ENCODE measurements at places on chromosomes 7 and 10.

DNA sequence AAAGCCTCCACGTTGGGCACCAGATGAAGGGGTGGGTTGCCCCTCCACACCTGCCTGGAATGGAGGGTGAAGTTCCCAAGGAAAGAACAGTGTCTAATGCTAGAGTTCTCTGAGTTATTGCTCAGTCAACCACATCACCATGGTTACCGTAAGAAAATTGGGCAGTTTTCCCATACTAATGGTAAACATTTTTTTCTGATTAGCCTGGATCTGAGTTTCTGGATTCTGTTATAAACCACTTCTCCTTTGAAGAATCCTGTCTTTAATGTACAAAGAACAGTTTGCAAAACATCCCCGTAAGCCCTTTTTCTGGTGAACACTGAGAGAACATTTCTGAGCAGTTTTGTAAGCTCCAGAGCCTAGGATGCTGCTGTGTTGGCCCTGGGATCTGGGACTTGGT lies 45.5 kb downstream of the ABCC2 start:
- H3K4me3 ChIP-seq = no peak overlapping the region
- DNase-seq = no peak
- peaks cover 4% of the 10 kb centered on the region for H3K4me1 ChIP-seq

DNA sequence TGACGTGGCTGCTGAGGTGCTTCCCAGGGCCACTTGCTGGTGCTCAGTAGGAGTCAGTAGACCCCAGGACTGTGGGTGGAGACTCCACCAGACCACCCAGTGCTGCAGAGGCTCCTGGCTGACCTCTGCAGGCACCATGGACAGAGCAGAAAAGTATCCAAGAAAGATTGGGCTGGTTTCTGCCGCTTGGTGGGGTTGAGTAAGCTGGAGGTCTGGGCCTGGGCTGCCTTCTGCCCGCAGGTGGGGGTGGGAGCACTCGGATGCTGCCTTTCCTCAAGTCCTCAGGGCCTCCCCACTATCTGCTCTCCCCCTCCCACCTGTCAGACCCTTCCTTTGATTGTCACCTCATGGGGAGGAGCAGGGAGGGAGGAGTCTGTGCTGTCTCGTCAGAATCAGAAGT lies 91.6 kb downstream of the WDR37 start:
- no peak overlapping the region for H3K27ac ChIP-seq
- DNase-seq = no peak
- peaks cover 9% of the 10 kb centered on the region for H3K27me3 ChIP-seq
- no peak overlapping the region for H3K4me3 ChIP-seq

DNA sequence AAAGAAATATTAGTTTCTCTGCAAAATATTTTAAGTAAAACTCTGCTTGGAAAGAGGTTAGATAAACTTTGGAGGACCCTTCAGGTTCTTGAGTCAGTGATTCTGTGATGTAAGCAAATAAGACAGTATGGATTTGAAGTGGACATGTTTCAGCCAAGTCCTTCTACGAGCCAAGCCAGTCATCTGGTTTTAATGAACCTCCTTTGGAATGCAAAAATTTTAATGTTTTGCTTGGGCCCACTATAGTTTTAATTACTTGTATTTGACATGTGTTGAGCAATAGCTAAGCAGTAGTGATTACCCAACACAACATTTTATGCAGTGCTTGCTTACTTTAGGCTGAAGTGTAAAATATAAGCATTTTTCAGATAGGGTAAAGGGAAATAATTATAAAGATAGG lies 296.3 kb upstream of the SEMA3D start:
- no peaks in the 10 kb centered on the region for H3K27me3 ChIP-seq
- H3K4me3 ChIP-seq = no peak overlapping the region
- no peak overlapping the region for H3K27ac ChIP-seq
- no peaks in the 10 kb centered on the region for H3K4me1 ChIP-seq
- DNase-seq = no peak

- DNase-seq = peak; percentile 43
- H3K27me3 ChIP-seq = no peaks in the 10 kb centered on the region
- peak within 1 kb of the TSS; percentile 98 for H3K27ac ChIP-seq
These were observed at the start of gene GIMAP7 for GRCh38 chr7:150514748-150515222. TSS of gene GIMAP7 (plus strand) at chr7:150514872. CDS start at chr7:150519975, 5,103 bp downstream.

- H3K36me3 ChIP-seq = no peaks in the 10 kb centered on the region
- no peak for DNase-seq
- H3K27ac ChIP-seq = no peak overlapping the region
- no peaks in the 10 kb centered on the region for H3K27me3 ChIP-seq
These were observed 484.6 kb downstream of the RPS24 start for GRCh38 chr10:78518224-78518623.

DNA sequence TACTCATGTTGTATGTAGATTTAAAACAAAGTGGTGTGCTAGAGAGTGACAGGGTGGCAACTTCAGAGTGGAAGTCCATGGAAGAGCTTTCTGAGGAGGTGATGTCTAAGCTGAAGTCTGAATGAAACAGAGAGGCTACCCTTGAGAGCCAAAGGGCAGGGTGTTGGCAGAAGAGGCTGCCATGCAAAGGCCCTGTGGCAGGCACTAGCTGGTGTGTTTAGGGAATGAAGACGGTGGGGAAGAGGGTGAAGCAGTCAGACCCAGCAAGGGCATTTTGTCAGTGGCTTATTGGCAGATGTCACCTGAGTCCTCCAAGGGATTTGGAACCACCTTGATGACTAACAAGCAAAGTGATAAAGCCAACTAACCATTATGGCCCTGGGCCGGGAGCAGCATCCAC lies 3.7 kb upstream of the CAMK2B start:
- peaks cover 7% of the 10 kb centered on the region for H3K4me1 ChIP-seq
- DNase-seq = no peak
- H3K27ac ChIP-seq = no peak overlapping the region
- H3K27me3 ChIP-seq = peaks cover 24% of the 10 kb centered on the region
- no peaks in the 10 kb centered on the region for H3K36me3 ChIP-seq
- H3K4me3 ChIP-seq = no peak overlapping the region

DNA sequence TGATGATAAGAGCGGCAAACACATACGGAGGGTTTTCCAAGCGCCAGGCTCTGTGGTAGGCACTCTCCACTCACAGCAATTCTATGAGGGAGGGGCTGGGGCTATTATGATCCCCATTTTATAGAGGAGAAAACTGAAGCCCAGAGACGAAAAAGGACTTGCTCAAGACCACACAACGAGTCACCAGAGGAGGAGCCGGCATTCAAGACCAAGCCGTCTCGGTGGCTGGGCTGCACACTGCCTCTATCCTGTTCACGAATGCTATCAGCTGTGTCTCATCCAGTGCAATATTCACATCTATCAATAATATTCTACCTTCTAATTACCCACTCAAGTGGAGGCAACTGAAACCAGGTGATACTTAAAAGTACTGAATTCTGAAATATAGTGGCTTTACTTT lies 67.8 kb upstream of the NMT2 start:
- H3K27me3 ChIP-seq = no peaks in the 10 kb centered on the region
- peaks cover 2% of the 10 kb centered on the region for H3K36me3 ChIP-seq
- DNase-seq = no peak
- peaks cover 12% of the 10 kb centered on the region for H3K4me1 ChIP-seq
- H3K4me3 ChIP-seq = no peak overlapping the region

DNA sequence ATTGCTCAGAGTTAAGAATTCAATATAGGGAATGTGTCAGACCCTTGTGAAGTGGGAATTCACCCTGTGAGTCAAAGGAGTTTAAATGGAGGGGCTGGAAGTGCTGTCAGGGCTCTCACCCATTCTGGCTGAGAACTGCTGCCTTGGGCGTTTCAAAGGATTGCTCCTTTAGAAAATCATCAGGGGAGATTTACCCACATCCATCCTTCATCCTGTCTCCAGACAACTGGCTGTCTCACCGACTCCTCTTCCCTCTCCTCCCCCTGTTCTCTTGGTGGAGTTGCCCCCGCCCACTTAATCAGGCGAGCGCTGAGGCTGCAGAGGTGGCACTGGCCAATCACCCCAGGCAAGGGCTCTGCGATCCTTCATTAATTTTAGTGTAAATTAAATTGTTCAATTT lies 554.8 kb downstream of the CALN1 start:
- no peaks in the 10 kb centered on the region for H3K36me3 ChIP-seq
- DNase-seq = no peak
- no peak overlapping the region for H3K4me3 ChIP-seq
- no peaks in the 10 kb centered on the region for H3K27me3 ChIP-seq
- no peaks in the 10 kb centered on the region for H3K4me1 ChIP-seq

DNA sequence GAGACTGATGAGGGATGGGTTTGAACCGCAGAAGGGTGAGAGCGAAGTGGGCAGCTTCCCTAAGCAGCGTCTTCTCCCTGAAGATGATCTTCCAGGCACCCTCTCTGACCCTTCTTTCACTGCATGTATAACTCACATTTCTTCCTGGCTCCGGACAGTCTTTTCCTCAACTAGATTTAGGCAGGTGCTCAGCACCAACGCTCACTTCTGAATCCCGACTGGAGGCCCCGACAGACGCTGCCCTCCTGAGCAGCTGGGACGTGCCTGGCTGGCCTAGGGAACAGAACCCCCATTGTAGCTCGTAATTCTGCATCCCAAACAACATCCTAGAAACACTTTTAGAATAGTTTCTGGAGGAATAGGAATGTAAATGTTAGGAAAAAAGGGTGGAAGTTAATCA lies 206.6 kb downstream of the DIP2C start:
- no peak for DNase-seq
- peaks cover 5% of the 10 kb centered on the region for H3K4me1 ChIP-seq
- no peak overlapping the region for H3K27ac ChIP-seq
- H3K36me3 ChIP-seq = no peaks in the 10 kb centered on the region

DNA sequence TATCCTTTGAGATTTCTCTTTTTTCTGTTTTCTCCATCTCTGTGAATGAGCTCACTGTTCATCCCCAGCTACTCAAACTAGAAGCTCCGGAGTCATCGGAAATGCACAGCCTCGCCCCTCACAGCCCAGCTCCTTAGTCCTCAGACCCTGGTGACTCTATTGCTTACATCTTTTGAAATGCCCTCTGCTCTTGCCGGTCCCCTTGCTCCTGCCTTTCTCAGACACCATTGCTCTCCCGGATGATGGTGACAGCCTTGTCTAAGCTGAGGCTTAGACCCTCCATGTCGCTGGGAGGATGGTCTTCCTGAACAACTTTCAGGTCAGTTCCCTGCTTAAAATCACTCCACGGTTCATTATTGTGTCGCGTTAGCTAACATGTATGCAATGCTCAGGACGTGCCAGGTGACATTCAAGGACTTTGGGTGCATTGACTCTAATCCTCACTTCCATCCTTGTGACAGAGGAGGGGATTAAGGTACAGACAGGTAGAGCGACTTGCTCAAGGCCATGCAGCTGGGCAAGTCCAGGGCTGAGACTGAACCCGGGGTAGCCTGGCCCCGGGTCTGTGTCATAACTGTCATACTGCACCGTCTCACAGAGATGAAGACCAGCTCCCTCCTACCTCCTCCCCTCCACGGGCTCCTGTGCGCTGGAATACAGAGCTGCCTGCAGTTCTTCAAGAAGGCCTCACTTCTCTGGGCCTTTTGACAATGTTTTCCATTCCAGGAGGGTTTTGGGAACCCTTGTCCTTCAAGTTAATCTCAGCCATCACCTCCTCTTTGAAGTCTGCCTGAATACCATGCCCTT lies 4.3 kb upstream of the UCMA start:
- H3K4me3 ChIP-seq = no peak overlapping the region
- DNase-seq = no peak
- H3K27me3 ChIP-seq = no peaks in the 10 kb centered on the region
- no peak overlapping the region for H3K27ac ChIP-seq

- H3K4me1 ChIP-seq = peaks cover 2% of the 10 kb centered on the region
- DNase-seq = no peak
- H3K4me3 ChIP-seq = no peak overlapping the region
- peaks cover 65% of the 10 kb centered on the region for H3K27me3 ChIP-seq
These were observed 9.3 kb upstream of the UNCX start for GRCh38 chr7:1223196-1223981.

DNA sequence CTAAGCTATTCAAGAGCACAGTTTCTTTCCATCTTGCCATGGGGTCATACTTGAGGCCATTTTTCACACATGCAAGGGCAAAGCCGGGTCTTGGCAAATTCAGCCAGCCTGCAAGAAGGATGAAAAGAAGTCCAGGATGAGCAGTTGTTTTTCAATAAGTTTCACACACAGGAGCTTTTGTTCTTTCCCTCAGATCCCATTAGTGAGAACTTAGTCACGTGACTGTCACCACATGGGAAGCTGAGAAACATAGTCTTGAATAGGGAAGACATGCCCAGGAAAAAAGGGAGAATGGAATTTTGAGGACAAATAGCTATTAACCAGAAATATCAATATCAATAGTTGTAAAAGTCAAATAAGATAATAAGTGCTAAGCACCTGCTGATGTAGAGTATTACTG lies 137.7 kb downstream of the AHR start:
- no peak overlapping the region for H3K4me3 ChIP-seq
- H3K4me1 ChIP-seq = peaks cover 23% of the 10 kb centered on the region
- H3K36me3 ChIP-seq = peaks cover 2% of the 10 kb centered on the region
- H3K27ac ChIP-seq = no peak overlapping the region

DNA sequence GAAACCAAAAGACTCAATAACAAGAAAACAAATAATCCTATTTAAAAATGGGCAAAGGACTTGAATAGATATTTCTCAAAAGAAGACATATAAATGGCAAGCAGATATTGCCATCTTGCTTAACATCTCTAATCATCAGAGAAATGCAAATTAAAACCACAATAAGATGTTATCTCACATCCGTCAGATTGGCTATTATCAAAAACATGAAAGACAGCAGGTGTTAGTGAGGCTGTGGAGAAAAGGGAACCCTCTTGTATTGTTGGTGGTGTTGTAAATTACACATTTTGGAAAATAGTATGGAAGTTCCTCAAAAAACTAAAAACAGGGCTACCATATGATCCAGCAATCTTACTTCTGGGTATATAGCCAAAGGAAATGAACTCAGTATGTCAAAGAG lies 25.7 kb downstream of the OPALIN start:
- no peak overlapping the region for H3K27ac ChIP-seq
- H3K4me3 ChIP-seq = no peak overlapping the region
- H3K36me3 ChIP-seq = no peaks in the 10 kb centered on the region

GRCh38 chr10:72379776-72380175 lies 25.1 kb upstream of the DNAJB12 start:
- H3K27me3 ChIP-seq = no peaks in the 10 kb centered on the region
- no peak overlapping the region for H3K4me3 ChIP-seq
- DNase-seq = no peak
- no peaks in the 10 kb centered on the region for H3K4me1 ChIP-seq
- H3K27ac ChIP-seq = no peak overlapping the region

DNA sequence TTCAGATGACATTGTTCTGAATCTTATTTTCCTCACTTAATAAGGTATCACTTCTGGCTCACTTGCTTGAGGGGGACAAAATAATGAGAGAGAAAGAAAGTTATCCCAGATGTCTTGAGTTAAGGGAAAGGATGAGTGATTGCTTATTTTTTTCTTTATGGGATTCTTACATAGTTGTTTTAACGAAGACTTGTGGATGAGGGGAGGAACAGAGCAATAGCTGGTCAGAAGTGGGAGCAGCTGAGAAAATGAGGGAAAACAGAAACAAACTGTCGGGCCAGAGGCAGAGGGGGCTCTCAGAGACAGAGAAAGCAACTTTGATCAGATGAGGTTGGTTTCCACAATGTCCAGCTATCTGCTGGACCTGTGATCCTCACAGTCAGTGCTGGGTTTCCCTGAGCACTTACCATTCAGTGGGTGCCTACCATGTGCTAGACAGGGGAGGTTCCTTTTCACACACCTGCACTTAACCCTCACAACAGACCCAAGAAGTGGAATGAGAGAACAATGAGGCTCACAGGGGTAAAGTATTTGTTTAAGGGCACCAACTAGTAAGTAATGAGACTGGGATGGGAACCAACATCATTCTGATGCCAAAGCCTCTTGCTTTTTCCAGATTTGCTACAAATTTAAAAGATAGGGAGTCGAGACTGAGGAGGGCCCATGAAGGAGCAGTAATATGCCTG lies 64.2 kb downstream of the BICC1 start:
- no peaks in the 10 kb centered on the region for H3K4me1 ChIP-seq
- peaks cover 3% of the 10 kb centered on the region for H3K27me3 ChIP-seq
- H3K4me3 ChIP-seq = no peak overlapping the region
- H3K27ac ChIP-seq = no peak overlapping the region
- no peak for DNase-seq
